ENCODE measurements at places on chromosomes 3 and 15. TPM values are rescaled to one million over a fixed set of nuclear protein-coding genes. Genes with fewer than 3 reads are reported as not detected.

CX3CR1 gene
- 0.42 TPM for total RNA-seq

DNA sequence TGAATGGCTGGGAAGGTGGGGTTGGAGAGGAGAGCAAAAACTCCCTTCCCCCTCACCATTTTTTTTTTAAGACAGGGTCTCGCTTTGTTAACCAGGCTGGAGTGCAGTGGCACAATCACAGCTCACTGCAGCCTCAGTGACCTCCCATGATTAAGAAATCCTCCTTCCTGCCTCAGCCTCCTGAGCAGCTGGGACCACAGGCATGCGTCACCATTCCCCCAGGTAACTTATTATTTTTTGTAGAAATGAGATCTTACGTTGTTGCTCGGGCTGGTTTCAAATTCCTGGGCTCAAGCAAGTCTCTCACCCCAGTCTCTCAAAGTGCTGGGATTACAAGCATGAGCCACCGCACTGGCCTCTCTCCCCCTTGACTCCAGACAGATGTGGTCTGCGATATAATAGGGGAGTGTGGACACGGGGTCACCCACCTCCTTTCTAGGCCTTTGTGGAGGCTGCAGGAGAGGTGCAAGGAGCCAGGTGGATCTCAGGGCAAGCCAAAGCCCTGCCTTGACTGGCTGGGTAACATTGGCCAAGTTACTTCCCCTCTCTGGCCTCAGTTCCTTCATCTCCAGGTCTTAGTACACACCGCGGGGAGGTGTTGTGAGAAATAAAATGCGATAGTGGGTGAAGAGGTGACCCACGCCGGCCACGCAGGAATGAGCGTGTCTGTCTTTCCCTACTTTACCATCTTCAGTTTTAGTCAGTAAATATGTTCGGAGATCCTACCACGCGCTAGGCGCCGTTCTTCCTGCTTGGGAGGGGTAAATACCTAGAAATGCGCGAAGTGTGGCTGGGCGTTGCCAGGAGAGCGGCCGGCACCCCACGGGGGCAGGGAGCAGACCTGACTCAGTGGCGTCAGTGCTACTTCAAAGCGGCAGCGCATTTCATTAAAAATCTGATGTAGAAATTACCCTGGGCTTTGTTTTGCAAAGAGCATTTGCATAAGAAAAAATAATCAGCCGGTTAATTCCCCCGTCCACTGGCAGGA is 20.2 kb upstream of the CORO2B start:
- DNase-seq = peak; percentile 78

DNA sequence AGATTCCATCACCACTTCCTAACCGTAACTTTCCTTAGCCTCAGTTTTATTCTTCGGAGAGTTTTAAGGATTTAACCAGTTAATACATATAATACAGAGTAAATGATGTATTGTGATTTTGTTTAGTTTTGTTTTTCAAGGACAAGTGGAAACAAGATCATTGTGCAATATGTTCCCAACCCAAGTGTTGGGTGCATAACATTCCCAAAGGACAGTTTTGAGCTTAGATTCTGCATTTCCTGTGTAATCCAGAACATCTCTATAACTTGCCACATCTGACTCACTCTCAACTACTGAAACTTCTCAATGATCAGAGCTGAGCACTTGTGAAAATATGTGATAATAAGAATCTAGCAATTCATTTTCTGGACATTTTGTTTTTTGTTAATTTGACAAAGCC is 466.1 kb upstream of the PPP2R3A start:
- DNase-seq = no peak

DNA sequence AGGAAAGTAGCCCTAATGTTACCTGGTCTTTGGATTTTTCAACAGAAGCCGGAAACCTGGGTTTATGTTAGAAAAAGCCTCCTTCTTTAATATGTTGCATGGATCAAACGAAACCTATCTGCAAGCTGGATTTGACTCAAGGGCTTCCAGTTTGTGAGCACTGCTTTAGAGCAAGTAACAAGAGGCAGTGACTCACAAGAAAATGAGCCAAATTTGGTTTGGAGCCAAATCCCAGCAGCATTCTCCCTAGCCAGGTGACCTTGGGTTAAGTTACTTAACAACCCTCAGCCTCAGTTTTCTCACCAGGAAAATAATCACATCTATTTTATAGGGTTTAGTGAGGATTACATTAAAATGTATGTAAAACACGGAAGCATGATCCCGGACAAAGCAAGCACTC is 215.2 kb upstream of the PRICKLE2 start:
- DNase-seq = no peak

- DNase-seq = no peak
Measured at GRCh38 chr3:47849699-47850563, 47.0 kb downstream of the DHX30 start.

DNA sequence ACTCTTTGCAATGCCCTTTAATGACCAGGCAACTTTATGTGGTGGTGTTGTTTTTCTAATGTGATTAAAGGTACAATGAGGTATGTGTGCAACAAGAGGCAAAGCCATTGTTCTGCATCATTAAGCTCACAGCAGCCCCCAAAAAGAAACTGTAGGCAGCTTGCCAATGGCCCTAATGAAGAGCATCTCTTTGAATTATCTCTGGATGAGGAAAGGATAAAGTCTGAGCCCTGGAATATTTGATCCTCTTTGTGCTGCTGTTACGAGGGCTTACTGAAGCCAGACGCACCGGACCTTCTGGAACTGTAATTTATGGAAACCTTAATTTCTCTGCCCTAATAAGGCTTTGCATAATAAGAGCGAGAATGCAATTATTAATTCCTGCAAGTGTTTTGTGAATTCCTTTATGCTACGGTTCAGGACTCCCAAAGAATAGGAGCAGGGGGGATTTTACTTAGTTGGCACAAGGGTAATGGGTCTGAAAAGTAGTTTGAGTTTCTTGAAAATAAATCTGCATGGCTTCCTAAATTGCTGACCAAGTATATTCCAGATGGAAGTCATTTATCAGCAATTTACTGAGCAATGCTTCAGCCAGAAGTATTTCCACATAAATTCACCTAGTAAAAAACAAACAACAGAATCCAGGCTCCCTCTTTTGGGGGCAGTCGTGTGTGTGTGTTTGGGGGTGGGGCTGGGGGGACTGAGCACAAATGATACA is 193.4 kb downstream of the PDZRN3 start:
- no peak for DNase-seq

DNA sequence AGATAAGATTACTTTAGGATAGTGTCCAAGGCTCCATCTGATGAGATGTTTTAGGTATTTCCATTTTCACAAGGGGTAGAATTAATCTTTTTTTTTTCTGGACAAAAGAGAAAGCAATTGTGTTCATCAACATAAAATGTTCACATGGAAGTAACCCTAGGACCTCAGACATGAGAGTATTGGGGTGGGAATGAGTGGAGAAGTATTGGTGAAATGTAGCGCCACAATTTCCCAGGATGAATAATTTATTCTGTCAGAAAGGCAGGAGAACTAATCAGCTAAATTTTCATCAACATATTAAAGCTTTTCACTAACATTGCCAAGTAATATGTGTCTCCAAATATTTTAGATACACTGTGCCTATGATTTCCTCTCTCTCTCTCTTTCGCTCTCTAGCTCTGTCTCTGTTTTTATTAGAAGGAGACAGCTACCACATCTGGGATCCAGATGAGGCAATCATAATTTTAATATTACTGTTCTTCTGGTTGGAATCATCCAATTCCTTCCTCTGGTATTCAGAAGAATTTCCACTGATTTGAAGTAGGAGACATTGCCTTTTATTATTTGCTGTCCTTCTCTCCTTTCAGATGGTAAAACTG is 21.6 kb upstream of the ZNF280D start:
- DNase-seq = no peak

DNA sequence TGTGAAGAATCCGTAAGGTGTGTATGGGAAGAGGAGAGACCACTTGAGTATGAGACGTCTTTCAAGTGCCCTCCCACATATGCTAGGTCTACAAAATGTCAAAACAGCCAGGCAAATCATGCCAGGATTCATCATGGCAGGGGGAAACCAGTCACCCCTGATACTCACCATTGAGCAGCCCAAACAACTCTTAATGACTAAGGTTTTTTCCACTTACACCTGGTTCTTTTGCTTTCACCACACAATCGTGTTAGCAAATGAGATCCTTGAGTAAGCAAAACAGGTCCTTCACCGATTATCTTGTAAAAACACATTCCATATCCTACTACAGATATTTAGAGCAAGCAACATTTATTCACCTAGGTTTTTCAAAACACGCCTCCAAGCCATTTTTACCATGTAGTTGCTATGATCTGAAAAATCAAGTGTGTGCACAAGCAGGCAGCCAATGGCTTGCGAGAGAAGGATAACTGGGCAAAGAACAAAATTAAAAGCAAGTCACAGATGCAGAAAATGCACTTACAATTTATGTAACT is 177.5 kb upstream of the LPP start:
- DNase-seq = no peak

All from mesenteric fat pad (tissue), 1 donor.